ENCODE measurements at places on chromosomes 13 and 19.

- DNase-seq: no peak
Measured at GRCh38 chr13:64480672-64481071, 2749.5 kb downstream of the PCDH9 start.

GRCh38 chr13:82963226-82964099, 918.8 kb downstream of the SLITRK1 start:
- no peak for DNase-seq

GRCh38 chr13:113553511-113554332, 30.8 kb upstream of the TFDP1 start:
- DNase-seq: peak; percentile 39

- DNase-seq: no peak
Measured at GRCh38 chr13:40469581-40470310, 196.7 kb downstream of the FOXO1 start.

DNA sequence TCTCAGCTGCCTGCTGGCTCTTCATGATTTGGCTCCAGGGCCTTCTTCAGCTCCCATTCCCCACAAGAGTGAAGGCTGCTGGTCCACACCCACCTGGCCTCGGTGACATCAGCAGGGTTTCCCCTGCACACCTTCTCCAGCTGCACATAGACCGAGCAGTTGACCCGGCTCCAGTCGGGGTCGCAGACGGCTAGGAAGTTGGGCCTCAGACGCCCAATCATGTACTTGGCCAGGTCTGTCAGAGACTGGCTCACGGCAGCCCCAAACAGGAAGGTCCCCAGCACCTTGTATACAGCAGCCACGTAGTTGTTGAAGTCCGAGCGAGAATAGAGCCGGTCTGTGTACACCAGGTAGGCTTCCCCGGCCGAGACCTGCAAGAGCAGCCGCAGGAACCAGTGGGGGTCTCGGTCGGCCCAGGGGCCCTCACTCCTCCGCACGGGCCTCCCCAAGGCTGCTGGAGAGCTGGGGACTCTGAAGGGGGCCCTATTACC, 3.8 kb downstream of the PLPP2 start:
- no peak for DNase-seq

GRCh38 chr19:52638601-52639000, 446 bp upstream of the ZNF83 start:
- no peak for DNase-seq

GRCh38 chr13:47549219-47549752, 451.8 kb downstream of the SUCLA2 start:
- no peak for DNase-seq

DNA sequence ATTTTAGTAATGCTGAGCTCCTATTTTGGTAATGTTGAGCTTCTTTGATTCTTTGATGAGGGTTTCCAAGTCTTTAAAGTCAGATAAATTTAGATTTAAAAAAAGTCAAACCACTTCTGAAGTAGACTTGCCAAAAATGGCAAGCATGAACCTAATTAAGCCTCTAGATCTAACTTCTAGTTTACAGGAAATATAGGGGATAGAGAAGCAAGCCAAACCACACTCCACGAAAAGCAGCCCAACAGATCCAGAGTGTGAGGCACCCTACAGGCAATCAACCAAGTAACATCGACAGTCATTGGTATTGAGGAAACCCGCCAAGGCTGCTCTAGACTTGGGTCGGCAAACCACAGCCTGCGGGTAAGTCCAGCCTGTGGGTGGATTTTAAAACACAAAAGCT, 3.7 kb downstream of the GGACT start:
- no peak for DNase-seq

DNA sequence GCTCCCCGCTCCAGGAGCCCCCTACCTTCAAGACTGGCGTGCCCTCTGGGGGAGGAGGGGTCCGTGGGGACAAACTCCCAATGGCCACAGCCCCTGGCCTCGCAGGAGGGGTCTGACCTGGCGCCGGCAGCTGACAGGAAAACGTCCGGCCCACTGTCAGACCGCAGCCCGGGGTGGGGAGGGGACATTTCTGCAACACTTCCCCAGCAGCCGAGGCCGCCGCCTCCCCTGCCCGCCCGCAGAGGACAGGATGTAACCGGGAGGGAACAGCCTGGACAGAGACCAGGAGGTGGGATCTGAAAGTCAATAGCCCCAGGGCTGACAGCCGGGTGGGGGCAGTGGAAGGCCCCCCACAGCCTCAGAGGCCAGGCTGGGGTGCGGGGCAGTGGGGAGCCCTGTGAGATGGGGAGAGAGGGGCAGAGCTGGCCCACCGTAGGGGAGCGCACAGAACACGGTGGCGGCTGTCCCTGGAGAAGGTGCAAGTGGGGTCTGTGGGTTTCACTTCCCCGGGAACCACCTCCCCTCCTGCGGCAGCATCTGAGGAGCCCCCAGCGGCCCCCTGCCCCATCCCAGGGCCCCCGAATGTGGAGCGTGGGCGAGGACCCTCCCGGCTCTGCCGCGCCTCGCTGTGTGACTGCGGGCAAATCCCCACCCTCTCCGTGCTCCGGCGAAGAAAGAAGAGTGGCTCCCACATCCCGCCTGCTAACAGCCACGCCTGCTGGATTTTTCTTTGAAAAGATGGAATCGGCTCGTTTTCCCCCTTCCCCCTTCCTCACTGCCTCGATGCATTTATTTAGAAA, at the start of gene PEAK3:
PEAK3 (minus strand) TSS at position 114 of the 800 bp plus-strand sequence. CDS start 1,244 bp downstream, outside the sequence.
- peak; percentile 79 for DNase-seq

DNA sequence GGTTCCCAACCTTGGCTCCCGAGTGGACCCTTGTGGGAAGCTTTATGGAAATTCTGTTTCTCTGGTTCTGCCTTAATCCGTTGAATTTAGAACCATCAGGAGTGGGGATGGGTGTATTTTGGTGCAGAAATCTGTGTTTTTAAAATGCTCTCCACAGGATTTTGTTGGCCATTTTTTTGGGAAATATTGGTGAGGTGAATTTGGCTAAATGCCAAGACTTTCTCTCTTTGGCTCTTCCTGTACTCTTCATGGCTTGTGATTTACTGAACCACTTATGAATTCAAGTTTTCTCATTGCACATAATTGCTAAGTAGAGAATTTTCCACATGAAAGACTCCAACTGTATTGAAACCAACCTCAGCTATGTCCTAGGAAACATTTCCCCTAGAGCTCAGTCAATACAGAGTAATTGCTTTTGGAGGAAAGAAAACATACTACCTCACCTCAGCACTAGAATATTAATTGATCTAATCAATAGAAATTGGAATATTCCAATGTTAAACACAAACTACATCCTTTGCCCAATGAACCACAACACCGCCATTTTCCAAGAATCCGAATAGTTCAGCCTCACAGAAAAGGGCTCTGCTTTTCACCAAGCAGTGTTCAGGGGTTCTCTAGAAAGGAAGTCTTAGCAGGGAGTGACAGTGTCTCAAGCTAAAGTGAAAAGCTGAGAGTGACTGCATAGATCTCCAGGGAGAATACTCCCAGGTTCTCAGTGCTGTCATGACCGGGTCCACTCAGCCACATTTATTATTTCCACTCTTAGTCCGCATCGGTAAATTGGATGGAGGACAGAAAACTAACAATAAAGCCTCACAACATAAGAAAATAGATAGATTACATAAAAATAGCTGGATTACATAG, 60.3 kb downstream of the ERCC5 start:
- DNase-seq: no peak

GRCh38 chr13:75913925-75914324, 277.8 kb downstream of the LMO7 start:
- no peak for DNase-seq

DNA sequence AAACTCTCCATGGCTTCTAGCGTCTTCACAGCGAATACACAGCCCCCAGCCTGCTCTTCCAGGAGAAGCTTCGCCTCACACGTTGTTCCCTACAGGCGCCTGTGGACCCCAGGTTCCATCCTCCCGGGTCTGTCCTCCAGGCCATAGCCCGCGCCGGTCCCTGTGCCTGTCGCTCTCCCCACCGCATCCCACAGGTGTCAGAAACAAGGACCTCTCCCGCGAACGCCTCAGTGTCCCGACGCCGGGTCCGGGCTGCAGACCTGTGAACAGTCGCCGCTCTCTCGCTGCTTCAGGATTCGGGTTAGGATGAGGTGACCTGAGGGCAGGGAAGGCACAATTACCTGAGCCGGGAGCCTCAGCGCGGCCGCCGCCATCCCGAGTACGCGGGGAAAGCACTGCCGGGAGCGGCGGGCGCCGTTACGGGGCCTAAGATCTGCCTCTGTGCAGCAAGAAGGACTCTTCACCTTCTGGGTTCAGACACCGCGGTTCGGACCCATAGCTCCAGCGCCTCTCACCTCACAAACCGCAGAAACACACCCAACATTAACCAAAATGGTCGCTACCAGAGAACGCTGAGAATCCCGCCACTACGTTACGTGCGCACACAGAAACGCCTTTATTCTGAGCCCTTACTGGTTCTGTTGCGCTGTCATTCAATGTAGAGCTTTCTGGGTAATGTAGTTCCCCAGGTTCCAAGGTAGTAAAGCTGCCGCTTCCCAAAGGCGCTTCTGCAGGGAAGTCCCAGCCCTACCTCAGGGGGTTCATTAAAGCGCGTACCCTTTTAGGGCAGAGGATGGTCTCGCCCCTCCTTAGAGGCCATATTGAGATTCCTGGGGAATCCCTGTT, at the start of gene ZNF418:
ZNF418 (minus strand) TSS at position 583 of the 846 bp plus-strand sequence. CDS start 1,580 bp downstream, outside the sequence.
- DNase-seq: peak; percentile 72

DNA sequence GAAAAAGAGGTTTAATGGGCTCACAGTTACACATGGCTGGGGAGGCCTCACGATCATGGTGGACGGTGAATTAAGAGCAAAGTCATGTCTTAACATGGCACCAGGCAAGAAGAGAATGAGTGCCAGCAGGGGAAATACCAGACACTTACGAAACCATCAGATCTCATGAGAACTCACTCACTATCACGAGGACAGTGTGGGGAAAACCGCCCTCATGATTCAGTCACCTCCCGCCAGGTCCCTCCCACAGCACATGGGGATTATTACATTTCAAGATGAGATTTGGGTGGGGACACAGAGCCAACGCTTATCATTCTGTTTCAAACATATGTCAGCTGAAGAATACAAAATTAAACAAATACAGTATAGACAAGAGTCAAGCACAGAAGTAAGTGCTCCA, 165.1 kb downstream of the PCCA start:
- DNase-seq: no peak

- no peak for DNase-seq
Measured at GRCh38 chr13:19766591-19766990, 16.2 kb downstream of the PSPC1 start.

DNA sequence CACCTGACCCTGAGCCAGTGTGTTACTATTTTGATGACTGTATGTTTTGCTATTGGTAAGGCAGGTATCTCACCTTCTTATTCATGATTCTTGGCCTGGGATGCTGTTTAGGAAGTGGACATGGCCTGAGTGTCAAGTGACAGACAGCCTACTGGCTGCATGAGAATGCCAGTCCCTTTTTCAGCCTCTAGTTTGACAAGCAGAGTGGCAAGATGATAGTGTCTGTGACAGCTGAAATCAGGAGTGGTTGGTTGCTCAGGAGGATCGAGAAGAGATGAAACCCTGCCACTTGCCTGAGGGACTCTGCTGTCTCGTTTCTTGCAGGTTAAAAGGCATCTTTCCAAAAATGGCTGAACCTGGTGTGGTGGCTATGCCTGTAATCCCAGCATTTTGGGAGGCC, 7.1 kb upstream of the ELOF1 start:
- DNase-seq: no peak

DNA sequence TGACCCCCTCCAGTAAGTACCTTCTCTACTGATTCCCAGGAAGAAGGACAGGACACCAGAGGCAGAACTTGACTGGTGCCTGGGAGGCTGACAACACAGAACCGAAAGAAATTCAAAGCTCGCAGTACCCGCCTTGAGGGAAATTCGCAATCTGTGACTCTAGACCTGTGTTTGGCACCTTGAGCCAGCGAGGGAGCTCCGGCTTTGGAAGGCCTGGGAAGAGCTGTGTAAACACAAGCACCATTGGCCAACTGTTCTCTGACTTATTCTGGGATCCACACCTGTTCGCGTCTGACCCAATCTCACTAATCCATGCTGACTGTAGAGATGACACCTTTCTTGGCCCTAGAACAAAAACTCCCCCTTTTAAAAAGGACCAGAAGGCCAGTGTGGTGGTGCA, 50.7 kb downstream of the CEBPG start:
- no peak for DNase-seq

- no peak for DNase-seq
Measured at GRCh38 chr13:41608111-41608838, 150.9 kb downstream of the RGCC start.

- DNase-seq: peak; percentile 54
Measured at GRCh38 chr19:32581705-32582179, 752 bp downstream of the PDCD5 start.

- DNase-seq: no peak
Measured at GRCh38 chr13:99995104-99995588, 13.6 kb downstream of the ZIC2 start.

DNA sequence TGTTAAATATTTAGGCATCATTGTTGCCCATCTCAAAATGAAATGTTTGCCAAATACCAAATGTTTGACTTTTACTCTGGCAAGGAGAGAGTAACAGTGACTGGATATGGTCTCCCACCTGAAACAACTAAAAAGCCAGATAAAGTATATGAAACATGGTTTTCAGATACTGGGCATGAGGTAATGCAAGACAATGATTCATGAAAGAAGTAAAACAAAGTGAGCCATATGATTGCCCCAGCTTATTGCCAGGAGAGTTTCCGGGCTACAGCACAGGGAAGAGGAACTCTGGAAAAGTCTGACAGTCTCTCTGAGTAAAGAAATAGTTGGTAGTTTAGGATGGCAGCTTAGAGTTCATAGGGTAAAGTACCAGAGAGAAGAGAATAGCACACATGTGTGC, 354.6 kb downstream of the DNAJC15 start:
- DNase-seq: no peak

DNA sequence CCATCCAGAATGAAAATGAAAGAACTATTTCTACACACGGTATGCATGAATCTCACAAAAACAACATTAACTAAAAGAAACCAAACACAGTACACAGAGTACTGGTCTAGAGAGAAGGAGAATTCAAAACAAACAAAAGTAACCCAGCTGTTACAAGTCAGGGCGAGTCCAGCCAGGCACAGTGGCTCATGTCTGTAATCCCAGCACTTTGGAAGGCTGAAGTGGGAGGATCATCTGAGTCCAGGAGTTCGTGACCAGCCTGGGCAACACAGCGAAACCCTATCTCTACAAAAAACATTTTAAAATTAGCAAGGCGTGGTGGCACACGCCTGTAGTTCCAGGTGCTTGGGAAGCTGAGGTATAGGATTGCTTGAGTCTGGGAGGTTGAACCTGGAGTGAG, 1.7 kb upstream of the PSMC4 start:
- DNase-seq: no peak

DNA sequence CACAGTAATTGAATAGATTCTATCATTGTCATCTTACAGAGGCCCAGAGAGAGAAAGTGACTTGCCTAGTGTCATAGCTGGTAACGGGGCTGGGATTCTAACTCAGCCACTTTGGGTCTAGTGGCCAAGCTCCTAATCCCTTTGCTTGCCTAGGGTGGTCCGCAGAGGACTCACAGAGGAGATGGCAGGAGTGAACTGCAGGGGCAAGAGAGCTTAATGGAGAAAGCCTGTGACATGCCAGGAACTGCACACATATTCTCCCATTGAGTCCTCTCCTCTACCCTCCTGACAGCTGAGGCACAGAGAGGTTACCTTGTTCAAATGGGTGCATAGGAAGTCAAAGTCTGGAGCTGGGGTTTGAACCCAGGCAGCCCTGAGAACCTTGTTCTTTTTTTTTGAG, 2.7 kb downstream of the LSR start:
- DNase-seq: peak; percentile 27

All from H1 (cell line).